Large intestine (tissue), 12 donors: ENCODE measurements at places on chromosomes 3 and 15.

DNA sequence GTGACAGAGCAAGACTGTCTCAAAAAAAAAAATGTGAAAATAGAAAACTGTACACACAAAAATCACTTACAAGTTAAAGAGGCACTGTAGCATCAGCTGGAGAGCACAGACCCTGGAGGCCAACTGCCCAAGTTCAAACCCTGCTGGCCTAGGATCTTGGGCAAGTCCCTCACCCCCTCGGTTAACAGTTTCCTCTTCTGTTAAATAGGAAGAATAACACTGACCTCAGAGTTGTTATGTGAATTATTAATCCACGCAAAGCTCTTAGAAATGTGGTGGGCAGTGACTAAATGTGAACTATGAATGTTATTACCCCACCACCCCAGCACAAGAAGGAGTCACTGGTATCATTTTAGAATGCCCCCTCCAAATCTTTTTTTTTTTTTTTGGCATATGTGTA, 11.2 kb downstream of the CIB1 start:
- DNase-seq = no peak
- peaks cover 80% of the 10 kb centered on the region for H3K36me3 ChIP-seq
- H3K4me3 ChIP-seq = no peak overlapping the region

DNA sequence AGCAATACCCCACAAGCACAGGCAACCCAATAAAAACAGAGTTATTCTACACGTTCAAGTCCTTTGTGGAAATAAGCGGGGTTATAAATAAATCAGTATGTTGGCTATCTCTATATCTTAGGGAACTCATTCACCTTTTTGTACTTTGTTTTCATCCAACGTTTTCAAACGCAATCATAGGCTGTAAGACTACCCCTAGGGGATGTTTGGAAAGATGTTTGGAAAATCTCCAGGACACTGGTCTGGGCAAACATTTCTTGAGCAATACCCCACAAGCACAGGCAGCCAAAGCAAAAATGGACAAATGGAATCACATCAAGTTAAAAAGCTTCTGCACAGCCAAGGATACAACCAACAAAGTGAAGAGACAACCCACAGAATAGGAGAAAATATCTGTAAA, 70.1 kb downstream of the CLDN11 start:
- no peak overlapping the region for H3K27ac ChIP-seq
- DNase-seq = no peak
- H3K4me1 ChIP-seq = no peaks in the 10 kb centered on the region
- no peaks in the 10 kb centered on the region for H3K36me3 ChIP-seq
- H3K4me3 ChIP-seq = no peak overlapping the region
- no peaks in the 10 kb centered on the region for H3K27me3 ChIP-seq

- H3K27me3 ChIP-seq = no peaks in the 10 kb centered on the region
These were observed 83.8 kb upstream of the PPIB start for GRCh38 chr15:64246364-64247189.

DNA sequence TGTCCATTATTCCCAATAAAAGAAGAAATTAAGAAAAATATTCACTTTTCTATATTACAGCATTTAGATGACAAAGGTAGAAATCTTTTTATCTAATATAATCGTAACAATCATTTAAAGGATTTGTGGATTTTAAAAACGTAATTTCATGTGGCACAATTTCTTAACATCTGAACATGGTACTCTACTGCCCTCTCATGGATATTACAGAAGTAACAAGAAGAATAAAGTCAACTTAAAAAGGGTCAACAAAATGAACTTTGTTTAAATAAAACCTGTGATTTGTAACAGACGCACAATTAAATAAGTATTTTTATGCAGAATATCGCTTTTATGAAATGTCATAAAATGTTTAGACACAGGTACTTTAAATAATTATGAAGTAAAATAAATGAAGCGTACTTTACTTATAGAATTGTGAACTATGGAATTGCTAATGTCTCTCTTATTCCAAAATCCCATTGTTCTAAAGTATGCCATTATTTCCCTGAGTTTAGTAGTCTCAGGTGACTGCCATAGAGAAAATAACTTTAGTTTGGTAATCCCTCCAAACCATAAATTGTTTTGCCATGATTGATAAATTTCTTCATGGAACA, 366.8 kb upstream of the ZNF385D start:
- H3K36me3 ChIP-seq = no peaks in the 10 kb centered on the region
- H3K27ac ChIP-seq = no peak overlapping the region
- peak; percentile 5 for DNase-seq
- no peak overlapping the region for H3K4me3 ChIP-seq
- H3K27me3 ChIP-seq = no peaks in the 10 kb centered on the region
- no peaks in the 10 kb centered on the region for H3K4me1 ChIP-seq
